Peyer's patch (tissue), 4 donors: ENCODE measurements at places on chromosomes 5 and 9. TPM values are rescaled to one million over a fixed set of nuclear protein-coding genes. Genes with fewer than 3 reads are reported as not detected.

- no peaks in the 10 kb centered on the region for H3K4me1 ChIP-seq
- no peak for DNase-seq
- H3K36me3 ChIP-seq, result no peaks in the 10 kb centered on the region
- no peaks in the 10 kb centered on the region for H3K27me3 ChIP-seq
Measured at GRCh38 chr5:71697967-71698366, 21.1 kb upstream of the CARTPT start.

DNA sequence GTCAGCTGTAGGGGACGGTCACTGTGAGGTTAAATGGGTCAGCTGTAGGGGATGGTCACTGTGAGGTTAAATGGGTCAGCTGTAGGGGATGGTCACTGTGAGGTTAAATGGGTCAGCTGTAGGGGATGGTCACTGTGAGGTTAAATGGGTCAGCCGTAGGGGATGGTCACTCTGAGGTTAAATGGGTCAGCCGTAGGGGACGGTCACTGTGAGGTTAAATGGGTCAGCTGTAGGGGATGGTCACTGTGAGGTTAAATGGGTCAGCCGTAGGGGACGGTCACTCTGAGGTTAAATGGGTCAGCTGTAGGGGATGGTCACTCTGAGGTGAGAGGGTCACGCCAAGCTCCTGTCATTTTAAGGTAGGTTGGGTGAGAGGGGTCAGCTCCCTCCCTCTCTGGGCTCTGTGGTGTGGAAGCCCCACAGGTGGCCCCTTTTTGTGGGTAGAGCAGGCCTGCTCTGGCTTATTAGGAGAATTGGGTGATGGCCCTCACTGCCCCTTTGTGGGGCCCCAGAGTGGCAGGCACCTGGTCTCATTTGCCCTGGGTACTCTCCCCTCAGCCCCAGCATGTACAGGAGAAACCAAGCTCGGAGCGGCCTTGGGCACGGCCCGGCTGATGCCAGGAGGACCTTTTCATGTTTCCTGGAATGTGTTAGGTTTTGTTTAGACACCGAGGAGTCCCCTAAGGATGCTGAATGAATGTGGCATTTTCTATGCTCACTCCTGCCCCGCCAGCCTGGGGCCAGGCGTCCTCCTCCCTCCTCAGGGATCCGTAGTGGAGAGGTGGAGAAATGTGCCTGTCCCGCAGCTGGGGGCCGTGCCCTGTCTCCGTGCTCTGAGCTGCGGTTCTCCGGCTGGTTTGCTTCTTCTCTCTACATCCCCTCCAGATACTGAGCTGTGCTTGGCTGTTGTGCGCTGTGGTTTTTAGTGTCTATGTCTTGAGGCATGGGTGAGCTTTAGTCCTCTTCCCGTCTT lies 31.4 kb downstream of the AHRR start:
- no peak for DNase-seq
- H3K27me3 ChIP-seq, result no peaks in the 10 kb centered on the region
- H3K4me3 ChIP-seq, result no peak overlapping the region
- H3K4me1 ChIP-seq, result no peaks in the 10 kb centered on the region
- no peak overlapping the region for H3K27ac ChIP-seq

DNA sequence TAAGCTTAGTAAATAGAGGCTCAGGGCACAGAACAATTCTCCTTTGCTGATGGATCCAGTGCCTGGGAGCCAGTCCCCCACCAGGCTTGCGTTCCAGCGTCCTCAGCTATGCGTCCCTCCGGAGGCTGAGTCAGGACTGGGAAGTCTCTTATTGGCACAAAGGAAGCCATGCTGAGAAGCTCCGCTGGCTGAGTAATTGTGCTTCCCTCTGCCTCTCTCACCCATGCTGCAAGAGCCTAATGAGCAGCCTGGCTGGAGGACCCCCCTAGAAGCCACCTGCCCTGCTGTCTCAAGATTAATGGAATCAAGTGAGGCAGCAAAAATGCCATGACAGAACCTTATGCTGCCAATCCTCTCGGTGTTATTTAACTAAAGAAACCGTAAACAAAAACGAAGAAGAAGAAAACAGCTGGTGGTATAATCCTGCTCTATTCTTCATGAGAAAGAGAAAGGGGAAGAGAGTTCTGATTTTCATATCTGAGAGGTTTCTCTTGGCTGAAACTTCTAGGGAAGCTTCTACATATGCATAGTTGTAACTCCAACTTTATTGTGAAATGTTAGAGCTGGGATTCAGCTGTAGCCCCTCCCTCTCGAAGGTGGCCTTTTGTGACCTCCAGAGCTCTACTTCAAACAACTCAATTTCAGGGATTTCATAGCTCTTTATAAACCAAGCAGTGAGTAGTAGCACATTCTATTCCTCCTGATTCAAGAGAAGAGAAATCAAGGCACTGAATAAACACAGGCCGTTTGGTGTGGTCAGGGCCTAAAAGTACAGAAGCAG lies 185.4 kb upstream of the SEMA6A start:
- no peak overlapping the region for H3K4me3 ChIP-seq
- H3K27ac ChIP-seq, result no peak overlapping the region
- H3K4me1 ChIP-seq, result no peaks in the 10 kb centered on the region
- H3K27me3 ChIP-seq, result no peaks in the 10 kb centered on the region
- H3K36me3 ChIP-seq, result no peaks in the 10 kb centered on the region

GRCh38 chr5:167392240-167392639 lies 899.2 kb upstream of the WWC1 start:
- no peaks in the 10 kb centered on the region for H3K36me3 ChIP-seq
- no peaks in the 10 kb centered on the region for H3K4me1 ChIP-seq
- no peak for DNase-seq
- no peaks in the 10 kb centered on the region for H3K27me3 ChIP-seq

DNA sequence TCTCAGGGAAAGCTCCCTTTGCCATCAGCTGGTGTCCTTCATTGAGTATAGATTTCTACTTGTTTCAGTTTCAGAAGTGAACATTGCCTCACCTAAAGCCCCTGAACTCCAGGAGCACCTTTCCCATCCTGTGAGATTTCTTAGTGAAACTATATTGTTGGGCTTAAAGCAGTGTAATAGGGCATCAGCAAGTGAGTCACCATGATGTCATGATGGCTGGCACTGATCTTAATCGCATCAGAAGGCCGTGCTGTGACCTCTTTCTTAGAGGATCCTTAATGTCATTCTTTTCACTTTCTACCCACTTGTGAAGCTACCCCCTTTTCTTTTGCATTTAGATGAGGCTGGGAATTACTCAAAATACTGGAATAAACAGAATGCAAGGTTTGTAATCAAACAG lies 401.3 kb downstream of the MTRR start:
- H3K27ac ChIP-seq, result no peak overlapping the region
- no peak for DNase-seq

GRCh38 chr5:77355080-77355479 lies 137.0 kb downstream of the WDR41 start:
- no peaks in the 10 kb centered on the region for H3K27me3 ChIP-seq
- H3K4me3 ChIP-seq, result no peak overlapping the region
- DNase-seq, result no peak
- H3K27ac ChIP-seq, result no peak overlapping the region
- H3K36me3 ChIP-seq, result no peaks in the 10 kb centered on the region
- no peaks in the 10 kb centered on the region for H3K4me1 ChIP-seq

DNA sequence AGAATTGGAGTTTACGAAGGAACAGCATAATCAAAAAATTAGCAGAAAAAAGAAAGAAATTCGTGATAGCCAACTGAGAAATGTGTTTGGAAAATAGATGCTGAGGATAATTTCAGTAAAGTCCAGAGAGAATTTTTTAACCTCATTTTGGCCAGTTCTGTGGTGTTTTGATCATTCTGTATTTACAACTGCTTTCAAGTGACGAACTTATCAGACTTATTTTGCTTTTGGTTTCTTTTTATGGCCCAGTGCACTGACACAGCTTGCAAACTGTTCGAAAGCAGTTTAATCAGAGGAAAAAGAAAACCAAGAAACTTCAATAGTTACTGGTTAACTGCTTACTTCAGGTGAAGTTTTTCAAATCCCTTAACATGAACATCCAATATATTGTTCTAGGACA lies 1.9 kb downstream of the SDHA start:
- H3K27me3 ChIP-seq, result no peaks in the 10 kb centered on the region
- H3K4me1 ChIP-seq, result no peaks in the 10 kb centered on the region

GRCh38 chr9:83204047-83204446 lies 141.1 kb upstream of the RASEF start:
- H3K4me3 ChIP-seq, result no peak overlapping the region
- H3K4me1 ChIP-seq, result no peaks in the 10 kb centered on the region
- H3K27ac ChIP-seq, result no peak overlapping the region
- H3K36me3 ChIP-seq, result no peaks in the 10 kb centered on the region

- no peaks in the 10 kb centered on the region for H3K36me3 ChIP-seq
- no peaks in the 10 kb centered on the region for H3K4me1 ChIP-seq
- H3K27ac ChIP-seq, result no peak overlapping the region
- no peak overlapping the region for H3K4me3 ChIP-seq
Measured at GRCh38 chr9:97359147-97359546, 51.7 kb downstream of the CCDC180 start.

GRCh38 chr5:9505225-9505624 lies 40.6 kb downstream of the SEMA5A start:
- DNase-seq, result no peak
- no peak overlapping the region for H3K4me3 ChIP-seq
- H3K27ac ChIP-seq, result no peak overlapping the region
- H3K36me3 ChIP-seq, result no peaks in the 10 kb centered on the region
- H3K27me3 ChIP-seq, result no peaks in the 10 kb centered on the region
- H3K4me1 ChIP-seq, result no peaks in the 10 kb centered on the region

- H3K27me3 ChIP-seq, result no peaks in the 10 kb centered on the region
Measured at GRCh38 chr9:75432386-75432785, 344.1 kb downstream of the OSTF1 start.

DNA sequence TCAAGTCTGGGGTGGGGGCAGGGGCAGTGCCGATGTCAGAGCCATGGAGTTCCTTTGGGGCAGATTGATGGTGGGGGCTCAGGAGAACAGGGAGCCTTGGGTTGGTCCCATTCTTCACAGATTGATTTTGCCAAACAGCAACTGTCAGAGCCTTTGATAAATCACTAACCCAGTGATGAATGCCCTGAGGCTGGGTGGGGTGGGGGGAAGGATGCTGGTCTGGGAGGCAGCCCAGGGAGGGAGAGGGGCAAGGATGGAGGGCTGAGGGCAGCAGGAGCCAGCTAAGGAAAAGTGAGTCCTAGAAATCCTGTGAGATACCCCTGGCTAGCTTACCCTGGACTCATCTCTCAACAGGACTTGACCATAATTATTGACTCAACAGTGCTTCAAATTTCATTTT lies 60.1 kb upstream of the ARAP3 start:
- H3K27ac ChIP-seq, result no peak overlapping the region
- no peaks in the 10 kb centered on the region for H3K36me3 ChIP-seq
- no peak overlapping the region for H3K4me3 ChIP-seq
- no peak for DNase-seq
- no peaks in the 10 kb centered on the region for H3K27me3 ChIP-seq
- H3K4me1 ChIP-seq, result no peaks in the 10 kb centered on the region

GRCh38 chr9:104575456-104575855 lies 6.5 kb downstream of the OR13C8 start:
- no peak for DNase-seq
- H3K4me3 ChIP-seq, result no peak overlapping the region
- no peaks in the 10 kb centered on the region for H3K27me3 ChIP-seq
- no peaks in the 10 kb centered on the region for H3K4me1 ChIP-seq
- H3K36me3 ChIP-seq, result no peaks in the 10 kb centered on the region

DNA sequence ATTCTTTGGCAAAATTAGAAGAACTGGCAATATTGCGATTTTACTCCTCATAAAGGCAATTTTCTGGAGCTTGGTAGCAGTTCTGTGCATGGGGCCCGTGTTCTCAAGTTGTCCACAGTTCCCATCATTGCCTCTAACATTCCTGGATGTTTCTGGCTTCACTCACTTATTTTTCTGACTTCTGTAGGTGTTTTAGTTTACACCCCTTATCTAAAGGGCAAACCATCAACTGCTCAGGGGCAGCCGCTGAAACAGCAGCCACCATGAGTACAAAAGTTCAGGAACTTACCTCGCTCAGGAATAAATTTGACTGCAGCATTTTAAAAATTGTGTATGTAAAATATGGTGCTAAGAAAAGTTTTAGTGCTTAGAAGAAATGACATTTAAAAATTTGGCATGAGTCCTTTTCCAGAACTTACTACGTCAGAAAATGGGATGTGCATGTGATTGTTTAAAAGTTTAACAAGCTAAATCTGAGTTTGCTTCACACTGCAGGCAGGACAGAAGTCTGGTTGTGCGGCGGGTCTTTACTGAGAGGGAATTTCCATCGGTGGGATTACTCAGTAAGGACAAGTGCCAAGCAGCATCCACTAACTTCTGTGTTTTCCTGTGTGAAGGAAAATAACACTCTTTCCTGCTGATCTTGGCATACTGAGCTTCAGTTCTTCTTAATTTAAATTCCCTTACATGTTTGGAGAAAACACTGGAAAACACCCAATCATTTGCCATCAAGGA lies 261.7 kb downstream of the MAT2B start:
- no peaks in the 10 kb centered on the region for H3K4me1 ChIP-seq
- H3K36me3 ChIP-seq, result no peaks in the 10 kb centered on the region
- no peak overlapping the region for H3K4me3 ChIP-seq
- no peak for DNase-seq

DNA sequence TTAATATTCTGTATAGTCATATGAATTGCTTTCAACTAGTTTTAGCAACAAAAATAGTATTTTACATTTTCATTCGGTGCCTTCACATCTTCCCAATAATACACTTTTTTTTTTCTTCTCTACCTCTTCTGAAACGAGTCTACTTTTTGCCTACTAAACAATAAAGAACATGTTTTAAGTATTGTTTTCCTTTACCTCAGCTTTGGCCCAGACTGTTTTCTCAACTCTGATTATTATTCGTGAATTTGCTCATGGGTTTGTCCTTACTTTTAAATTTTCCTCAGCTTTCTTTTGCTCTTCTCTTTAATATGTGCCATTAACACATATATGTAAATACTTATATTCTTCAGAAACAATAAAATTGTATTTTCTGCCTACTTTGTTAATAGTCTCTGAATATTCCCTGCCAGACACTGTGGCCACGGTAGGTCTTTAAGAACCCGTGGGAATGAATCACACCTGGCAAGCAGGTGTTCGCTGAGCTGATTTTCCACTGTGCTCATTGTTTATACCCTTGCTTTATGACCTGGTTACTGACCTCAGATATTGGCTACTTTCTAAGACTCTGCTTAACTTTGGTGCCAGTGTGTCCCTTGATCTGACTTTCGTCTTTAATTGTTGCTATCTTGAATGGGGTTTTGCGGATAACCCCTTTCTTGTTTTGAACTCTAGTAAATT lies 49.1 kb downstream of the FAM170A start:
- no peaks in the 10 kb centered on the region for H3K27me3 ChIP-seq
- no peak overlapping the region for H3K4me3 ChIP-seq
- no peak for DNase-seq
- H3K27ac ChIP-seq, result no peak overlapping the region
- no peaks in the 10 kb centered on the region for H3K36me3 ChIP-seq
- H3K4me1 ChIP-seq, result no peaks in the 10 kb centered on the region

SLC25A25 gene
- total RNA-seq, result 19.8 TPM

FCN2 gene
- not detected for total RNA-seq

C9orf153 gene
- total RNA-seq, result not detected

SLC34A3 gene
- total RNA-seq, result 14.8 TPM

MARCOL gene
- not detected for total RNA-seq

GBA2 gene
- total RNA-seq, result 263 TPM
